GM06990 (cell line): ENCODE measurements at places on chromosomes 6 and 20.

GRCh38 chr20:20362774-20363433 lies 5.0 kb upstream of the INSM1 start:
- DNase-seq: no peak

- no peak for DNase-seq
Measured at GRCh38 chr6:154138793-154139192, 99.8 kb downstream of the OPRM1 start.

DNA sequence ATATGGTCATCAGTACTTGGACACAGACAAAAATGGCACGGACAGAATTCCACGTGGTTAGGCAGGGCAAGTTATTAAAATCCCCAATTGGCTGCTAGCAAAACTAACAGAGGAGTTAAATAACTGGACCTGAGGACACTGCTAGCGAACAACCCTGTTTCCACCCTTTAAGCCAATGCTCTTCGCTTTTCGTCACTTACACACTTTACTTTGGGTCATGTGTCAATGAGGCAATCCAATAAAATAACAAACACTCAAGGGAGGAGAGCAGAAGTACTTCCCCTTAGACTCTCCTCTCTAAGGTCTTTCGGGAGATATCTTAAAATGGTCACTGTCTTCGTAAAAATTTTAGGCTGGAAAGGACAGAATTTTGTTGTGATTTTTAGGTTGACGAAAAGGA lies 68.6 kb downstream of the LCA5 start:
- DNase-seq: no peak

GRCh38 chr6:168584671-168585070 lies 143.7 kb downstream of the SMOC2 start:
- DNase-seq: no peak

GRCh38 chr6:42545226-42545773 lies 18.5 kb upstream of the UBR2 start:
- DNase-seq: no peak

DNA sequence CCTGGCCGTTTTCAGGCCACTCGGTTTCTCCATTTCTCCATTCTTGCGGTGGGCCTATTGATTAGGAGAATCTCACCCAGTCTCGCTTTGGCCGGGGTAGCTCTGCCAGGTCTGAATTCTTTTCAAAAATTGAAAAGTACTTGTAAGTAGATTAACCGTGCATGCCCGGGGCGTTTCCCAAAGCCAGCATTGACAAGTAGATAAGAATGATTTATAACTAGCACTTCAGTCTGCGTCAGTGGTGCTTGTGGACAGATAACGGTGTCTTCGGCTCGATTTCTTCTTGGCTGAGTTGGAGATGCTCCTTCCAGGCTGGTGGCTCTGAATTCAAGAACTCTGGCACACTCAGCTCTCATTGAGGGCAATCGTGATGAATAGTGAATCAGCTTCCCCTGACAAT lies 29.0 kb downstream of the SLC24A3 start:
- DNase-seq: no peak

GRCh38 chr6:146912730-146913685 lies 291.2 kb upstream of the STXBP5 start:
- no peak for DNase-seq

DNA sequence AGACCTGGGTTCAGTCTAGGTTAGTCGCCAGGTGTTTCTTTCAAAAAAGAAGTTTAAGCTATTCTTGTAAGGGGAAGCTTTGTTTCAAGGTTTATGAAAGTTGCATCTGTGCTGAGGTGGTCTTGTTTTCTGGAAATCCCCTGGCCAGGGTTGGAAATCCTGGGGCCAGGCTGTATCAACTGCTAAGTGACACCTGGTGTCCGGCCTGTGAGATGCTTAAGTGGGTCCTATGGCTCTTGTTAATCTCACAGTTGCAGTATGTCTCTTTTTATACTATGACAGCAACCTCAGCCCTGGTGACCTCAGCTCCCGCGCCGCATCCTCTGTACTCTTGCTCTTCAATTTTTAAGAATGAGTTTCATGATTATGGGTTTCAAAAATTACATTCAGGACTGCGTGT lies 72.0 kb downstream of the CHMP4B start:
- peak; percentile 80 for DNase-seq

DNA sequence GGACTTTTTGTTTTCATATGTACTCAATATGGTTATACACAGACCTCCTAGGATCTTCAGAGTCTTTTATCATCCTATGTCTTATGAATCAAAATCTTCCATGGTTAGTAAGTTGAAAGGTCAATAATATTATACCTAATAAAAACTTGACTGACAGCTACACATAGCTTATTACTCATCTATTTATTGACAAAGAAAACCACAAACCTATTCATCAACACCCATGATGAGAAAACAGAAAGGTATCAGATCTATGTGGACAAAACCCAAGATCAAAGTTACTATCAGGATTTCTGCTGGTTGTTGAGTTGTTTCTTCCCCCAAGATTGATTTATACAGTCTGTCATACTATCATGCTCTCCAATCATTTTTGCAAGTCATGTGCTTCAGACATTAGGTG lies 460.1 kb upstream of the MANEA start:
- no peak for DNase-seq

DNA sequence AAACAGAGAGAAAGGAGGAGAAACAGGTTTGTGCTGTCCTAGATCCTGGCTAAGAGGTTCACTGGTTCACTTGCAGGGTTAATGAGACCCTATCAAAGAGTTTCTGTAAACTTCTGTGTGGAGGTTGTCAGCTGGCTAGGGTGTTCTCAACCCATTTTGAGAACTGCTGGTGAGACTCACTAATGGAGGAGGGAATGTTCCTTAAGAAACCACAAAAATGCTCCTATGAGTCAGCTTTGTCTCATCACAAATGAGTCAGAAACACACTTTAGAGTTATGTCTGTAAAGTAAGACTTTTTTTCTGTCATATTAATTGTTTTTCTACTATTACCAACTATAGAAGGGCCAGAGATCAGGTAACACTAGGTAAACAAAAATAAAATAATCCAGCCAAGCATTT lies 884.4 kb downstream of the PHF3 start:
- no peak for DNase-seq

DNA sequence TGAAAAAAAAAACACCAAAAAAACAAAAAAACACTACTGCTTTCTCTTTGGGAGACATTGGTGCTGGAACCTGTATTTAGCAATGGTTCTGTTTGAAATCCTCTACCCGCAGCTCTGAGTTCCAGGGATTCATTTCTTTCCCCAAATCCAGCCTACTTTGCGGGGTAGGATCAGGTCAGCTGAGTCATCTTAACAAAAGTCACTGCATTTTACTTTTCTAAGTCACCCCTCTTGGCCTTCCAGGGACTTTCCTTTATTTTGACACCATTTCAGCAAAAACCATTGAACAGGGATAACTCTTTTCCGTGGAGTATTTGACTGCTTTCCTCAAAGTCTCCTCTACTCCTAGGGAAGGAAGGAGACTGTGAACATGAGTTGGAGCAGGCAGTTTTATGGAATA lies 837.6 kb downstream of the MAFB start:
- no peak for DNase-seq

GRCh38 chr6:20302168-20302567 lies 89.9 kb upstream of the MBOAT1 start:
- no peak for DNase-seq

GRCh38 chr6:26304213-26304796 lies 60.7 kb upstream of the BTN3A2 start:
- no peak for DNase-seq
